ENCODE measurements at places on chromosomes 16 and 17. TPM values are rescaled to one million over a fixed set of nuclear protein-coding genes. Genes with fewer than 3 reads are reported as not detected.

- H3K4me3 ChIP-seq: no peak overlapping the region
- H3K4me1 ChIP-seq: no peaks in the 10 kb centered on the region
- no peak overlapping the region for H3K27ac ChIP-seq
- DNase-seq: peak; percentile 91
- no peaks in the 10 kb centered on the region for H3K36me3 ChIP-seq
- no peaks in the 10 kb centered on the region for H3K27me3 ChIP-seq
Observed at GRCh38 chr17:28008513-28008912, 34.0 kb upstream of the NLK start.

GRCh38 chr17:51258756-51259563 lies 889 bp downstream of the MBTD1 start:
- peaks cover 16% of the 10 kb centered on the region for H3K4me1 ChIP-seq
- peaks cover 19% of the 10 kb centered on the region for H3K36me3 ChIP-seq
- H3K27ac ChIP-seq: peak overlapping the region; percentile 99
- no peaks in the 10 kb centered on the region for H3K27me3 ChIP-seq
- DNase-seq: no peak

DNA sequence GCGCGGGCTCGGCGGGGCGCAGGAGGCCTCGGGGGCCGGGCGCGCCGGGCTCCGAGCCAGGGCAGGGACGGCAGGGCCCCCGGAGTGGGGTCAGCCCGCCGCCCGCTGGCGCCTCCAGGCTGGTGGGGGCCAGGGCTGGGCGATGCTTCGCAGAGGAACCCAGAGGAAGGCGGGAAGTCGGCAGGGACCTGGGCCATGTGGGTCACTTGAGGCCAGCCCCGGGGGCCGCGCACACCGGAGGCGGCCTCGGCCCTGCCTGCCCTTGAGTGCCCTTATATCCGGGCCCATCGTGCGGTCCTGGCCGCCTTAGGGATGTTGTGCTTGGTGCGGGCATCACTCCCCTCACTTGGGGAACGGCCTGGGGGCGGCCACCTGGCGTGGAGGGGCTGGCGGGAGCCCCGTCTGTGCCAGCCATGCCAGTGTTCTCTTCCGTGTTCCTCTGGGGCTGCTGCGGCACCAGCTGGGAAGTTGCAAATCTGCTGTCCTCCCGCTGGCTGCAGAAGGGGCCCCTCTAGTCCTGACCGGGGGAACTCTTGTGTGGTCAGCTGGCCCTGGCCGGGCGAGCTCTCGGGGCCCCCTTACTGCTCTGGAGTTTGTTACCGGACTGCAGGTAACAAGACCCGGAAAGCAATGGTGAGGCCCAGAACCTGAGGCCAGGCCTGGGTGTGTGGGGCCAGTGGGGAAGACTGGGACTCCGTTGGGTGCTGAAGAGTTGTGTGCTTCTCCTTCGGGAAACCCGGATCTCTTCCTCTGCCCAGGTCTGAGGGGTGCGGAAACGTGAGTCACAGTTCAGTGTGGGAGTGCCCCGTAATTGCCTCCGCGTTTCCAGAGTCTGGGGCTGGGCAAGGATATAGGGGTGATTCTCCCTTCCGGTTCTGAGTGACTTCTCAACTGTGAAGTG lies 849 bp downstream of the CAPN15 start:
- H3K4me1 ChIP-seq: peaks cover 6% of the 10 kb centered on the region
- peak overlapping the region; percentile 79 for H3K4me3 ChIP-seq
- H3K27me3 ChIP-seq: no peaks in the 10 kb centered on the region
- peak; percentile 63 for DNase-seq
- no peaks in the 10 kb centered on the region for H3K36me3 ChIP-seq

DNA sequence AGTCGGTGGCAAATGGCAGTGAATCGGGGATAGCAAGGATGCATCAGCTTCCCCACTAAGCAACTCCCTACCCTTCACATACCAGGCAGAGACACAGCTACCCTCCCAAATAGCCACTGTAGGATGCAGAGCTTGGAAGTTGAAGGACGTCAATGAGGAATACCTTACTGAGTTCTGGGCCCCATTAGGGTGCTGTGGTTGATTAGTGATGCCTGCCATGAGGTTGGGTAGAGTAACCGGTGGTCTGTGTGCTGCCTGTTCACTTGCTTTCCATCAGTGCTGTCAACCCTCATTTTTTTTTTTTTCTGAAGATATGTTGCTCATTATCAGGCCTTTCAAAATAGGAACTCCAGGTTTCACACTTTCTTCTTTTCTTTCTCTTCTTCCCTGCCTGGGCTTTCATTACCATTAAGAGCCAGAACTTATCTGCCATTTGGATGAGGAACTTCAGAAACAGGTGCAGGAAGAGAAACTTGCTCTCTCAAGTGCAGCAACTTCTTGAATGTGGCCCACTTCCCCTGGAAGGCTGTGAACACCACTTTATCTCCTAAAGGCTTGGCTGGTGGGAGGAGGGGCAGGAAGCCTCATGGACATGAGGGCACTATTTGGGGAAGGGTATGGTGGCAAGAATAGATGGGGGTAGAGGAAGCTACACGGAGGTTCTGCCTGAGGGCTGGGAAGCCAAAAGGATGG lies 183.5 kb downstream of the NTN1 start:
- DNase-seq: no peak
- no peak overlapping the region for H3K27ac ChIP-seq
- H3K27me3 ChIP-seq: no peaks in the 10 kb centered on the region
- no peak overlapping the region for H3K4me3 ChIP-seq
- no peaks in the 10 kb centered on the region for H3K36me3 ChIP-seq

- H3K36me3 ChIP-seq: no peaks in the 10 kb centered on the region
- peaks cover 10% of the 10 kb centered on the region for H3K27me3 ChIP-seq
- no peak overlapping the region for H3K27ac ChIP-seq
- H3K4me1 ChIP-seq: peaks cover 4% of the 10 kb centered on the region
Observed at GRCh38 chr16:30186444-30186781, 3.0 kb downstream of the CORO1A start.

- peak; percentile 89 for DNase-seq
- H3K4me3 ChIP-seq: peak overlapping the region; percentile 90
- H3K27me3 ChIP-seq: peaks cover 37% of the 10 kb centered on the region
- peaks cover 24% of the 10 kb centered on the region for H3K4me1 ChIP-seq
- H3K27ac ChIP-seq: no peak overlapping the region
Observed at GRCh38 chr16:49856672-49857330, 889 bp upstream of the ZNF423 start.

DNA sequence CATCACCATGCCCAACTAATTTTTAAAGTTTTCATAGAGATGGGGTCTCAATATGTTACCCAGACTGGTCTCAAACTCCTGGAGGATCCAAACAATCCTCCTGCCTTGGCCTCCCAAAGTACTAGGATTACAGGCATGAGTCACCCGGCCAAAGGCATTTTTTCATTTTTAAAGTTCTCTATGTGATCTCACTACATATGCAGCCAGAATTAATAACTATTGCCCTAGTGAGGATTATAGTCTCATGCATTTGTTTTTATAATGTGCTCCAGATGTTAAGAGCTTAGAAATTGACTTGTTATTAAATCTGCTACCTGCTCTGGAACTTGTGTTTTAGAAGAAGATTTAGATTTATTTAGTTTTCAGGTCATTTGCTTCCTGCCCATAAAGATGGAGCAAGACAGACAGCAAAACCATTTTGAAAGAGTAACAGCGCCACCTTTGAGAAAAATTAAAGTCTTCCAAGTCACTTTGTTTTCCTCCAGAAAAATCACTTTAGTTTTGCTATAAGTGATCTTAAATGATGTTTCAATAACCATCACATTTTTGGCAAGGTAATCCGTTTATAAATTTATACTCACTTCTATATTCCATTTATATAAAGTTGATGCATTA lies 79.5 kb downstream of the CA4 start:
- H3K27ac ChIP-seq: no peak overlapping the region
- no peak for DNase-seq
- peaks cover 12% of the 10 kb centered on the region for H3K36me3 ChIP-seq
- no peaks in the 10 kb centered on the region for H3K4me1 ChIP-seq
- H3K27me3 ChIP-seq: no peaks in the 10 kb centered on the region
- no peak overlapping the region for H3K4me3 ChIP-seq

- H3K4me1 ChIP-seq: peaks cover 6% of the 10 kb centered on the region
- no peak overlapping the region for H3K27ac ChIP-seq
- no peak overlapping the region for H3K4me3 ChIP-seq
- H3K27me3 ChIP-seq: no peaks in the 10 kb centered on the region
- H3K36me3 ChIP-seq: peaks cover 33% of the 10 kb centered on the region
Observed at GRCh38 chr16:48592839-48593429, 17.0 kb downstream of the N4BP1 start.

DNA sequence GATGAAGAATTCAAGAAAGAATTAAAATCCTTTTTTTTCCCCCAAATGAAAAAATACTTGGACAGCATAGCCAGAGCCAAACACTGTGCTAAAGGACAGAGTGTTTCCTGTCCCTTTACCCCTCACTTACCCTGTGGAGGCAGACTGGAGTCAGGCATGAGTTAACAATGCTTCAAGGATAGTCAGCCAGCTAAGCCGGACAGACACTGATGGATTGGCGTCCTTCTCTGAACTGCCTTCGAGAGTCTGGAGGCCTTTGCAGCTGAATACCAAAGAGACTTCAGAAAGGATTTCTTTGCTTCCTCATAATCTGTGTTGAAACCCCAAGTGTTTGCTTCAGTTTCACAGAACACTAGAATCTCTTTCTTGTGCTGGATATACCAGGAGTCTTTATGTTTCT lies 4.6 kb downstream of the METTL9 start:
- H3K27ac ChIP-seq: no peak overlapping the region
- DNase-seq: no peak
- no peak overlapping the region for H3K4me3 ChIP-seq
- H3K27me3 ChIP-seq: no peaks in the 10 kb centered on the region
- H3K4me1 ChIP-seq: peaks cover 20% of the 10 kb centered on the region
- no peaks in the 10 kb centered on the region for H3K36me3 ChIP-seq

DNA sequence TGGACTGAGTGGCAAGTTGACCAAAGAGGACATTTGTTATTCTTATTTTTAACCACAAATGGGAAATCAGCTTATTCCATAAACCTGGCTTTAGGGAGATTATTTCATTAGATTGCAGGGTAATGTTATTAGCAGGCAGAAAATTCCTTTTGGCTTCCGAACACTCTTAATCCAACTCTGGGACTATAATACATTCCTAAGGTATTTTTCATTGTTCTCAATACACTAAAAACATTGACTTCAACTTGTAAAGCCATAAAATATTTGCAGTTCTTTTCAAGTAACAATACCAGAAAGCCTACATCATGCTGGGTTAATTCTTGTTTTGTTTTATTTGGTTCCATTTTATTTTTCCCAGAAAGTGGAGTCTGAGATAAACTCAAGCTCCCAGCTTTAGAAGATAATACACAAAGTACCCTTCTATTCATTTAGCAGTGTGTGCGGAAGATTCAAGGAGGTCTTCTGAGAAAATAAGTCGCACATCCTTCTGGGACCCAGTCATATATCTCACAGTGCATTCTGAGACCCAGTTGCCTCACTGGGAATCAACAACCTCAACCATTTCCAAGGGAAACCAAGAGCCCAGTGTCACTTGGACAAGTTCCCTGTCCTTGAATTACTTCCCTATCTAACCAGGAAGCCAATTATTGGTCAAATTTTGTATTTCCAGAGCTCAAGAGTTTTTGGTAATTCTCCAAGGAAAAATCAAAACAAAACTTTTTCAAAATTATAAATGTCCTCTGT lies 389.6 kb upstream of the DYNLRB2 start:
- H3K27me3 ChIP-seq: no peaks in the 10 kb centered on the region
- no peak for DNase-seq
- no peak overlapping the region for H3K27ac ChIP-seq
- H3K4me3 ChIP-seq: no peak overlapping the region

GRCh38 chr17:80112471-80113032 lies 11.2 kb downstream of the GAA start:
- no peak overlapping the region for H3K27ac ChIP-seq
- no peak overlapping the region for H3K4me3 ChIP-seq
- H3K27me3 ChIP-seq: no peaks in the 10 kb centered on the region
- no peaks in the 10 kb centered on the region for H3K36me3 ChIP-seq
- no peak for DNase-seq

DNA sequence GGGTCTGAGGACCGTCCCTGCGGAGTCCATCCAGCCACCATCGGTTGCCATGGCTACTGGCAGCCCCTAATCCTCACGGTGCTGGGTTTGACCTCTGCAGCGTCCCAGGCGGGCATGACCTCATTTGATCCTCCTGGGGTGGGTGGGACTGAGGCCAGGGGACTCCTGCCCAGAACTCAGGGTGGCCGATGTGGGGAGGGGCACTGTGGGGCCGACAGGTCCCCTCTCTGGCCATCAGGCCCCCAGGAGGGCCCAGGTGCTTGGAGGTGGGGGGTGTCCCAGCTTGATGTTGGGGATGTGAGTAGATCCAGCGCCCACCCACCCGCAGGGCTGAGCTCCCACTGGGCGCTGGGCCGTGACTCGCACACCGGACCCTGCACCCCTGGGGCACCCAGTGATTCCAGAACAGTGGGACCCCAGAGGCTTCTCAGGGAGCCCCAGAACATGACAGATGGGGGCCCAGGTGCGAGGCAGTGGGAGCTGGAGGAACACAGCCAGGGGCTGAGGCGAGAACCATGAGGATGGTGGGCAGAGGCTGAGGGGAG lies 1.6 kb upstream of the SSTR5 start:
- no peaks in the 10 kb centered on the region for H3K27me3 ChIP-seq
- no peak for DNase-seq
- H3K4me3 ChIP-seq: no peak overlapping the region
- H3K27ac ChIP-seq: no peak overlapping the region
- no peaks in the 10 kb centered on the region for H3K36me3 ChIP-seq
- H3K4me1 ChIP-seq: peaks cover 13% of the 10 kb centered on the region

DNA sequence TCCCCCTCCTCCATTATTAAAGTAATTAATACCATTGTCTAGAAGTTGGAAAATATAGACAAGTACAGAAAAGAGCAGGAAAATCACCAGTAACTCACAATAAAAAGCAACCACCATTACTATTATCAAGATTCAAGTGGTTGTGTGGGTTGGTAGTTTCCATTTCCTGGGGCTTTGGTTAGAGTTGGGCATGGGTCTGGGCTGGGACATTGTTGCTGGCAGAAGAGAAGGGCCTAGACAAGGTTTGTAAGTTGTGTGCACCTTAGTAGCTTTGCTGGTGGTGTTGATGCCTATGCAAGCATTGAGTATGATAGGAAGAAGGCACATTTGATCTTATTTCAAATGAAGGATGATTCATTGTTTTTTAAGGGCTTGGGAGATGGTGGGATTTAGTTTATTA lies 25.4 kb upstream of the NFATC3 start:
- H3K4me1 ChIP-seq: no peaks in the 10 kb centered on the region
- no peak overlapping the region for H3K27ac ChIP-seq
- DNase-seq: no peak
- no peak overlapping the region for H3K4me3 ChIP-seq

DNA sequence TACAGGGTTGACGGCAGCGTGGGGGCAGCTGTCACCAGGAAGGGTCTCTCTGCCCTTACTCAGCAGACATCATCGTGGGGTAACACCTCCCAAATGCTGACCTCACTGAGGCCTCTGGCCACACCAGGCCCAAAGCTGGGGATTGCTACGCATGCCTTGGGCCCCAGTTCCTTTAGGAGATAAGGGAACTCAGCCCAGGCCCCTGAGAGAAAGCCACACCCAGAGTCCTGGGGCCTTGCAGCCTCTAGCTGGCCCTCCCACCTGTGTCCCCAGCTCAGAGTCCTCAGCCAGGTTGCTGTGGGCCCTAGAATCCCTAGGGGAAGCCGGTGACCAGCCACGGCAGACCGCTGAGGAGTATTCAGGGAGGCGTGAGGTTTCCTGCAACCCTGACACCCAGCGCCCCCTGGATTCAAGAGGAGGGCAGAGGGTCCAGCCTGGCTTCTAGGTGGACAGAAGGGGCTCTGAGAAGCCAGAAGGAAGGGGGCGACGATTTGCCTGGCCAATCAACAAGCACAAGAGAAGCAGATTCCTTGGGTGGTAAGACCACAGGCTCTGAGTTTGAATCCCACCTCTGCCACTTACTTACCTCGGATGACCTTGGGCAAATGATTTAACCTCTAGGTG lies 10.3 kb upstream of the GINS2 start:
- no peak overlapping the region for H3K27ac ChIP-seq
- H3K27me3 ChIP-seq: no peaks in the 10 kb centered on the region
- H3K4me3 ChIP-seq: no peak overlapping the region
- no peaks in the 10 kb centered on the region for H3K36me3 ChIP-seq

The RASL10B gene
- 23.1 TPM for total RNA-seq

The SLC22A31 gene
- total RNA-seq: 13.8 TPM

The MT1F gene
- total RNA-seq: 7.4 TPM

The NT5M gene
- total RNA-seq: 14.7 TPM

The FBXW10 gene
- total RNA-seq: 0.07 TPM
